Kasumi-1 (cell line): ENCODE measurements at places on chromosomes 11 and 22.
A peak's percentile ranks its signal among the peaks of the same experiment; 100 is the strongest.

DNA sequence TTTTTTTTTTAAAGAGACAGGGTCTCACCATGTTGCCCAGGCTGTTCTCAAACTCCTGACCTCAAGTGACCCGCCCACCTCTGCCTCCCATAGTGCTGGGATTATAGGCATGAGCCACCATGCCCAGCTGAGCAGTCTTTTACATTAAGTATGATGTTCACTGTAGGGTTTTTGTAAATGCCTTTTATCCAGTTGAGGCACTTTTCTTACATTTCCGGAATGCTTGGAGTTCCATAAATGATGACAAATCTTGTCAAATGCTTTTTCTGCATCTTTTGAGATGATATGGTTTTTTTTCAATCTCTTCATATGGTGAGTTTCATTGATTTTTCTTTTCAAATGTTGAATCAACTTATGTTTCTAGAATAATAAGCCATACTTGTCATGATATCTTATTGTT, 29.4 kb upstream of the CTTN start:
- DNase-seq: no peak

- peak; percentile 82 for DNase-seq
Measured at GRCh38 chr22:41021613-41022454, 70.6 kb upstream of the EP300 start.

- DNase-seq: no peak
Measured at GRCh38 chr11:64014356-64014755, 21.4 kb upstream of the FLRT1 start.

GRCh38 chr11:94780432-94780831, 12.3 kb downstream of the AMOTL1 start:
- DNase-seq: no peak

GRCh38 chr11:73547706-73548595, 50.0 kb downstream of the FAM168A start:
- DNase-seq: no peak

DNA sequence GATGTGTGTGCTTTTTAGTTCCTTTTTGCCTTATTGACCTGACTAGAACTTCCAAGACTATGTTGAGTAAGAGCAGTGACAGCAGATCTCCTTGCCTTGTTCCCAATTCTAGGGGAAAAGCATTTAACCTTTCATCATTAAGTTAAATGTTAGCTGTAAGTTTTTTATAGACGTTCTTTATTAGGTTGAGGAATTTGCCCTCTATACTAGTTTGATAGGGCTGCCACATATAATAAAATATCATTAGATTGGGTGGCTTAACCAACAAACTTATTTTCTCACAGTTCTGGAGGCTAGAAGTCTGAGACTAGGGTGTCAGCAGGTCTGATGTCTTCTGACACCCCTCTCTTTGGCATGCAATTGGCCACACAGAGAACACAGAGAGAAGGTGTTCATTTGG, 32.6 kb upstream of the B3GNT6 start:
- no peak for DNase-seq

DNA sequence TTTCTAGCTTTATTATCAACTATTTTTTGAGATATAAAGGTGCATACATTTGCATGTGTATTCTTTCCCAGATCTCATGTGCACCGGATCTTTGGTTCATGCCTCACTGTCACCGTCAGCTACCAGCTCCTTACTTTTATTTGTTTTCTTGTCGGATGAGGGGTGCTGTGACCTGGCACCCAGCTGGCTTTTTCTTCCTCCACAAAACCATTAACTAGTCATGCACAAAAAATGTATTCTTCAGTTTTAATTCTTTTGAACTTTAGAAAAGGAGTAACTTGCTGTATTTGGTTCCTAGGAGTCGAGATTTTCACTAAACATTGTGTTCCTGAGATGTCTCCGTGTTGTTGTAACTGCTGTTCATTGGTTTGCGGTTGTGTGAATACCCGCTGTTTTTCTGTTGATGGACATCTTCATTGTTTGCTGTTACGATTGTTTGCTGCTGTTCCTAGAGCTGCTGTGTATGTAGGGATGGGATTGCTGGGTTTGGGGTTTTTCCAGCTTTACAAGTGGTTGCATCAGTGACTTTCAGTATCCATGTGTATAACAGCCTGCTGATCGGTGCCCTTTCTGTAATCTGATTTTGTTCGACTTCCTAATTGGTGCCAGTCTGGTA, 39.4 kb downstream of the MOV10L1 start:
- no peak for DNase-seq

- peak; percentile 39 for DNase-seq
Measured at GRCh38 chr22:40668611-40669411, 10.5 kb upstream of the MCHR1 start.

- DNase-seq: no peak
Measured at GRCh38 chr22:20964799-20965103, 2.3 kb upstream of the AIFM3 start.

DNA sequence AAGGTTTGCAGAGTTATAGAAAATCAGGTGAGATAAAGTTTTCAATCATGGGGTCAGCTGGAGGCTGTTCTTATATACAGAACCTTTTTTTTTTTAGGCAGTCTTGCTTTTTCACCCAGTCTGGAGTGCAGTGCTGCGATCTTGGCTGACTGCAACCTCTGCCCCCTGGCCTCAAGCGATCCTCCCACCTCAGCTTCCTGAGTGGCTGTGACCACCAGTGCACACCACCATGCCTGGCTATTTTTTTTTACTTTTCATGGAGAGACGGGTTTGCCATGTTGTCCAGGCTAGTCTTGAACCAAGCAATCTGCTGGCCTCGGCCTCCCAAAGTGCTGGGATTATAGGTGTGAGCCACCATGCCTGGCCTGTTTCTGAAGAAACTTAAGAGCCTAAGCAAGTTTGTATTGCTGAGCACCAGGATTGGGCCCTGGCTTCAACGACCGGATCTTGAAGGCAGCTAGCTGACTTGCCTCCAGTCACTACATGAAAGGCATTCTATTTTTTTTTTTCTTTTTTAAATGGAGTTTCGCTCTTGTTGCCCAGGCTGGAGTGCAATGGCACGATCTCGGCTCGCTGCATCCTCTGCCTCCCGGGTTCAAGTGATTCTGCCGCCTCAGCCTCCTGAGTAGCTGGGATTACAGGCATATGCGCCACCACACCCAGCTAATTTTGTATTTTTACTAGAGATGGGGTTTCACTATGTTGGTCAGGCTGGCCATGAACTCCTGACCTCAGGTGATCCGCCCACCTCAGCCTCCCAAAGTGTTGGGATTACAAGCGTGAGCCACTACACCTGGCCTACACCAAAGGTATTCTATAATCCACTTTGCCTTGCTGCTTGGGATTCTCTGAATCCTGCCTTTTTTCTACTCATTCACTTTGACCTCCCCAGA, 7.6 kb downstream of the XBP1 start:
- DNase-seq: no peak

- no peak for DNase-seq
Measured at GRCh38 chr11:11449327-11449726, 96.3 kb upstream of the CSNK2A3 start.

DNA sequence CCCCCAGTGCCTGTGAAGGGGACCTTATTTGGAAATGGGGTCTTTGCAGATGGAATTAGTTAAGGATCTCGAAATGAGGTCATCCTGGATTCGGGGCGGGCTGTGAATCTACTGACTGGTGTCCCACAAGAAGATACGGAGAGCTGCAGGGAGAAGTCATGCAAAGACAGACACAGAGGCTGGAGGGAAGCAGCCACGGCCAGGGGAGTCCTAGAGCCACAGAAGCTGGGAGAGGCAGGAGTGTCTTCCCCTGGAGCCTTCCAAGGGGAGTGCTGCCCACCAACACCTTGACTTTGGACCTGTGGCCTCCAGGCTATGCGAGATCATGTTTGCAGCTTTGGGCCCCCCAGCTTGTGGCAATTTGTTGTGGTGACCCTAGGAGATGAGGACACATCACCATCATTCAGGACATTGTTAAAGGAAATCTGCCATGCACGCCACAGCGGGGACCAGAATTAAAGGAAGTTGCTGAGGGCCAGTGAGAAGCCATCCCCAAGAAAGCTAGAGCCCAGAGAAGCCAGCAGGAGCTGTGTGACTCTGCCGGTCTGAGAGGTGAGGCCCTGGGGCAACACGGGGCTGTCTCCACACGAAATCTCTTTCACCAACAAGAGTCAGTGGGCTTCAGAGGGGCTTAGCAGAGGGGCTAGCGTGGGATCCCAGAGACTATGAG, 434.7 kb downstream of the BRD1 start:
- no peak for DNase-seq

- no peak for DNase-seq
Measured at GRCh38 chr11:71248251-71248570, 4.2 kb downstream of the SHANK2 start.

DNA sequence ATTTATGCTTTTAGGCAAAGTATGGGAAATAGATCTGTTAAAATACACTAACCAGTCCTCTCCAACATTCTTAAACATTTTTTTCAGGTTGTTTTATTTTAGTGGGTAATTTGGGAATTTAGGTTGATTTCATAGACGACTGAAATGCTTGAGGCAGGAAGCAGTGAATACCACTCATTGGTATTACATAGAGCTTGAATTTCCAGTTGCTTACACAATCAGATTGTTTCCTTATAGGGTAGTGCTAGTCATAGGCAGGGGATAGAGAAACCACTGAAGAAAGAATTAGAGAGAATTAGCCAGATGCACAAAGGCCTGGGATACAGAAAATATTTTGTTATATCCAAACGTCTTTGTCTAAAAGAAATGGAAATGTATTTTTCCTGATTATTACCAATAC, 23.9 kb upstream of the LYVE1 start:
- peak; percentile 82 for DNase-seq

- no peak for DNase-seq
Measured at GRCh38 chr11:115613986-115614632, 109.9 kb upstream of the CADM1 start.

DNA sequence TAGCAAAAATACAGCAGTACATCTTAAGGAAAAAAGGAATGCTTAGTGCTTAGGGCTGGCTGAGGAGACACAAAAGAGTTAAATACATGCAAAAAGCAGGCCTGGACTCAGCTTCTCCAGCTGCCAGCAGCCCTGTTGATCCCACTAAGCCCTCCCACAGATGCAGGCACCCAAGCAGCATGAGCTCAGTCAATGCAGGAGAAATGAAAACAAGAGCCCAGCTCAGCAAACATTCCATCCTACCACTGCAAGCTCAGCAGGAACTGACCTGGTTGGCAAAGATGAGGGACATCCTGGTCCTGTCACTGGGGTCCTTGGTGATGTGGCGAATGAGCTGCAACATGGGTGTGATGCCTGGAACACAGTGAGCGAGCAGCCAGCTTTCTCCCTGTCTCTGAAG, 5.8 kb downstream of the CYB5R2 start:
- no peak for DNase-seq

- DNase-seq: no peak
Measured at GRCh38 chr22:29973269-29973668, 90.3 kb downstream of the MTMR3 start.

- no peak for DNase-seq
Measured at GRCh38 chr11:86476109-86476861, 101.6 kb downstream of the CCDC81 start.

DNA sequence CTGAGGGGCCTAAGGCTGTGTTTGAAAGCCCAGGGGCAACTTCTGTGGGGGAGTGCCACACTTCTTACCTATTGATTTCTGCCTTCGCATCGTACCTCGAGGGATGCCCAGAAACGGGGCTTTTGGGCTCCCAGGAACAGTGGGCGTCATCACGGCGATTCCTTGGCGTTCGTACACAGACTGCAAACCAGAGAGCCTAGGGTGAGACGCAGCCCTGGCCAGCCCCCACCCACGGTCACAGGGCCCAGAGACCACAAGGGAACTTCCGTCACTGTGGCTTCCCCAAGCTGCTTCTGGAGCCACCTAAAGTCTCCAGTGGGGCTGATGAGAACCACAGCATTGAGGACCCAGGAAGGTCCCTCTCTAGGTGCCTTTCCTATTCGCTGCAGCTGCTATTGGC, 91.9 kb downstream of the CTTN start:
- DNase-seq: no peak

DNA sequence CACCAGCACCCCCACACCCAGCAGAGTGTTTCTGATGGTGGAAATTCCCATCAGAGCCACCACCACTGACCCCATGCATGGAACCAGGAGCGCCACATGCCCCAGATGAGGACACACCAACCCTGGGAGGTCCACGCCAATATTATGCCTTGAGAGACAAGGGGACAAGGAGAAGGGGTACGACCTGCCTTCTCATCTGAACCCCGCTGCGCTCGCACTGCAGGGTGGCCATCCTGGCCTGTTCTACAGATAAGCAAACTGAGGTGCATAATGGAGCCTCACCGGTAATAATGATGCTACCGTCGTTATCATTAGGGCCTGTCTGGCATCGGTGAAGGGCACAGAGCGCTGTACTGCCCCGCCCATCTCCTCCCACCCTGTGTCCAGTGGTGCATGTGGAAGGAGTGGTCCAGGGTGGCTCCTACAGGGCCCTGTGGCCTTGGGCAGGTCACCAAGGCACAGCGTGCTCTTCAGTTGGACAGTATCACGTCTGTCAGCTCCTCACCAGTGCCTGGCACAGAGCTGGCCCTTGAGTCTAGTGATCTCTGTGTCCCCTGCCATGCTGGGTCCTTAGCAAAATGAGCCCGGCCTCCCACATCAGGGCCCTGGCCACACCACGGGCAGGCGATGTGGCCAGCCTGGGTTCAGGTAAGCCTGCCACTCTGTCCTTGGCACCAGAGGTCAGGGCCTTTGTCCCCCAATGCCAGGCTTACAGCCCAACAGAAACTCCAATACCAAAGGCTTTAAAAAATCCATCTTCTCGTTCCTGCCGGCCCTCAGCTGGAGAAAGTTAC, 92.2 kb downstream of the PHF21B start:
- DNase-seq: no peak

GRCh38 chr11:35675901-35676610, 13.5 kb downstream of the TRIM44 start:
- DNase-seq: peak; percentile 3

DNA sequence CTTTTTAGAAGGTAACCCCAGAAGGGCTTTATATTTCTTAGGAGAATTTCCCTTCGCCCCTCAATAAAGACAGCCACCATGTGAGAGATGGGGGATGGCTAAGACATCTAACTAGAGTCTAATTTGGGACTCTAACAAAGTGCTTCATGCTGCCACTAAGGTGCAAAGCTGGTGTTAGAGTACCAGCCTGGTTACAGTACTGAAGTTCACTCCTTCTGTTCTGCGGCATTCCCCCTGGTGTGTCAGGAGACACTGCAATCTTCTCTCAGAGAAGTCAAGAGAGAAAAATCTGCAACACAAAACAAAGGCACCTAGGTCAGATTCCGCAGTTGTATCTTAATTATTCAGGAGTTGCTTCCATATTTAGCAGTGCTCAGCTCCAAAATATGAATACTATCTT, 603.0 kb upstream of the CADM1 start:
- DNase-seq: no peak

- DNase-seq: no peak
Measured at GRCh38 chr11:94920311-94920710, 53.0 kb downstream of the CWC15 start.
